ENCODE measurements at places on chromosomes 2 and 18.

- no peak for DNase-seq
These were observed 241.0 kb downstream of the FSIP2 start for GRCh38 chr2:185979546-185980071.

DNA sequence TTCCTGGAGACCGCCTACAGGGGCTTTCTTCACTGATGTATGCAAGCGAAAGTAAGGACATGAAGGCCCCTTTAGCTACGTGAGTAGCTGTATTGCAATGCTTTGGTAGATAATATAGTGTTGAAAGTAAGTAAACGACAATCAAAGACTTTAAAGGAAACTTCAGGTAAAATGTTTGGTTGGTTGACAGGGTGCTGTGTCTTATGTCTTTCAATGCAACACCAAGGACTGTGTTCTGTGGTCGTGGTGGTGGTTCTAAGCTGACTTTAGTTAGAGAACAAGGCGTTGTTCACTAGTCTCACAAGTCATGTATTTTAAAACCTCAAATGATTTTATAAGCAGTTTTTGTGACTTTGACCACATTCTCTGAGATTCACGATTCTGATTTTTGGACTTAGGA lies 58.0 kb upstream of the CABYR start:
- DNase-seq = no peak

GRCh38 chr2:196961889-196962288 lies 35.4 kb upstream of the PGAP1 start:
- DNase-seq = no peak

DNA sequence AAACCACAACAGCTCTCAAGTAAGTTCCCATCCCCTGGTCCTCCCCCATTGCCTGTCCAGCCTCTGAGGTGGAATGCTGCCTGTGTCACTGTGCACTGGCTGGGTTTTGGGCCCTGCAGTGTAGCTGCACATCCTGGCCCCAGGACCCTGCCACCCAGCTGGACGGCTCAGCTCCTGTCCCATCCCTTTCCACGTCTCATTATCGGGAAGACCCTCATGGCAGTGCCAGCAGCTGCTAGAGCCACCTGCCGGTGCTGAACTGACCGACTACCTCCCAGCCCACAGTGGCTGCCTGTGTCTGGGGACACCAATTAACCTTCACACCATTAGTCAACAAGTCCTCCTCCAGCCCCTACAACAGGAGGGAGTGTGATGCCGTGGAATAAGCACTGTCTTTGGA lies 31.9 kb downstream of the ADCY3 start:
- DNase-seq = no peak

GRCh38 chr2:231185050-231185725 lies 13.2 kb upstream of the ARMC9 start:
- DNase-seq = no peak

DNA sequence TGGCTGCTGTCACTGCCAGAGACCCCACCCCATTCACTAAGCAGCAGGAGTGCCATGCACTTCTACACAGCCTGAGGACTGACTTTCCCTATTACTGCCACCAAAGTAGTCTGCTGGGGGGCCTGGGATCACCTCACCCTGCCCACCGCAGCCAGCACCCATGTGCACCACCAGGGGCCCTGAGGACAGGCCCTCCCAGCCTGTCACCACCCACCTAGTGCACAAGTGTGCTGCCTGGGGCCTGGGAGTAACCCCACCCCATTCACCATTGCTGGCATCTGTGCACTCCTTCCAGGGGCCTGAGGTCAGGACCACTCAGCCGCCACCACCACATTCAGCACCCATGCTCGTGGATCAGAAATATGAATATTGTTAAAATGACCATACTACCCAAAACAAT lies 247.8 kb upstream of the NCKAP5 start:
- no peak for DNase-seq

DNA sequence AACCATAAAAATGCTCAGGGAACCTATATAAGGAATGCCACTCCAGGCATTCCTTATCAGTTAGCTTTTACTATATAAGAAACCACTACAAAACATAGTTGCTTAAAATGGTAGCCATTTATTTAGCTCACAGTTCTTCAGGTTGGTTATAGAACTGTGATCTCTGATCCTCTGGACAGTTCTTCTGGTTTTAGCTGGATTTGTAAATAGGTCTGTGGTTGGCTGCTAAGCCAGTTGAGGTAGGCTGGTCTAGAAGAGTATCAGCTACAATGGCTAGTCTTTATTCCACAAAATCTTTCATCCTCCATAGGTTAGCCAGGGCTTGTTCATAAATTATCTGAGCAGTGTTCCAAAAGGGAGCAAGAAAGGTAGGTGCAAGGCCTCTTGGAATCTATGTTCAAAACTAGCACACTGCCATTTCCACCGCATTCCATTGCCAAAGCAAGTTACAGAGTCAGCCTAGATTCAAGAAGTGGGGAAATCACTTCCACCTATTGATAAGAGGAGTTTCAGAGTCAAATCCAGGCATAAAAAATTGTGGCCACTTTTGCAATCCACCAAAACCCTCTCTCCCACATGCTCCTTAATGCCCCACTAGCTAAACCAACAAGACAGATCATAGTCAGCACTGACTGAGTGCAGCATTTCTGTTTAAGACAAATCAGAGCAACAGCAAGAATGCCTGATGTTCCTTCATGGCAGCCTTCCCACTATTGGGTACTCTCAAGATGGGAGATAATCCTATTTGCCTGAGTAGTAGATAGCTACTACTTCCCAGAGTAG lies 146.4 kb downstream of the IRS1 start:
- no peak for DNase-seq

- no peak for DNase-seq
These were observed 1539.8 kb upstream of the PIK3C3 start for GRCh38 chr18:40415176-40415791.
